ENCODE measurements at places on chromosomes 12 and 14.

- no peak for DNase-seq
Observed at GRCh38 chr12:17301544-17301943, 695.6 kb upstream of the LMO3 start.

GRCh38 chr14:101986953-101987352, 22.6 kb downstream of the DYNC1H1 start:
- DNase-seq = no peak

DNA sequence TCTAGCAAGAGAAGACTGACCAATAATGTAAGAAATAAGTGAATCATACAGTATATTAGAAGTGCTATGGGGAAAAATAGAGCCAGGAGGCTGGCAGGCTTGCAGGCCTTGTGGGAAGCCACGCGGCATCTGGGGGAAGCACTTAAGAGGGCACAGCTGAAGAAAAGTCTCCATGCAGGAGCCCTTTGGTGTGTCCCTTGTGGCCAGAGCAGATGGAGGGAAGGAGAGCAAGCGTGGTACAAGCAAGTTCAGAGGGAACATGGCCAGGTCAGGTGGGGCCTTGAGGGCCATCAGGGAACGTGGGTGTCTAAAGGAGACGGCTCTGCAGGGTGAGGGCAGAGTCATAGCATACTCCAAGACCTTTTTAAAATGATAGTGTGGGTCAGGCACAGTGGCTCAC, 51.7 kb downstream of the LRRC74A start:
- DNase-seq = no peak

DNA sequence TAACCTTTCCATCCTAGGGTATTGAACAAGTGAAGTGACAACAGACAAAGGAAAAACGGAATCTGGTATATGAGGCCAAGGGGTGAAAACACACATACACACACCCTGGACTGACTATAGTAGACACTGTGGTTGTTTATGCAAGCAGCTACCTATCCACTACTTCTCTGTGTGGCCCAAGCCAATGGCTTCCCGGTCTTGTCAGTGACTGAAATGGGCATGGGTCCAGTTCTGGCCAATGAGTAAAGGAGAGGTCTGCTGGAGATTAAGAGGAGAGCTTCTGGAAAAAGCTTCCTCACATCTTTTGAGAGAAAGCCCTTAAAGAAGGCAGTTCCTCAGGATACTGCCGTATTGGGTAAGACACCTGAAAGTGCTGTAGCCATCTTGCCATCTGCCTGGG, 19.3 kb downstream of the MBIP start:
- no peak for DNase-seq

DNA sequence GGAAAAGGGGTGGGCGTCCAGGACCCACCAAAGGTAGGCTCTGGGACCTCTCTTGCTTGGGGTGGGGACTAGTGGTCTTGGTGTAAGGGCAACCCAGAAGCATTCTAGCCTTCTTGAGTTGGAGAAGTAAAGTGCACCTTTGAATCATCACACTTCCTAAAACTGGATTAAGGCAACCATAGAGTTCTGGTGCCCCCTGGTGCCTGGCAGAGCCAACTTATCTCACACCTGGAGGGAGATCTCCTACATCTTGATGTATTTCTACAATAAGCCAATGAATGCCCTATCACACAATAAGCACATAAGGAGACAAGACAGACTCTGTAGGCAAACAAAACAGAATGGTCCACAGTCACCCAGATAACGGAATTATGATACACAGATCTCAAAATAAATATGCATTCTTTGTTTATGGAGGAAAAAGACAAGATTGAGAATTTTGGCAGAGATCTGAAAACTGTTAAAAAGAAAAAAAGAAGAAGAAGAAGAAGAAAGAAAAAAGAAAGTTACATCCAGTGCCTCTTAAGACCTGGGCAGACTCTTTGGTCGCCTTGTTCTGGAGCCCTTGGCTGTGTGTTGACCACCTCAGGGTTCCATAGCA, 95.9 kb upstream of the PPP2R5C start:
- DNase-seq = peak; percentile 63

- peak; percentile 37 for DNase-seq
Observed at GRCh38 chr12:59699421-59700152, 103.8 kb downstream of the SLC16A7 start.

- peak; percentile 29 for DNase-seq
Observed at GRCh38 chr12:131850856-131851559, 22.8 kb downstream of the MMP17 start.

DNA sequence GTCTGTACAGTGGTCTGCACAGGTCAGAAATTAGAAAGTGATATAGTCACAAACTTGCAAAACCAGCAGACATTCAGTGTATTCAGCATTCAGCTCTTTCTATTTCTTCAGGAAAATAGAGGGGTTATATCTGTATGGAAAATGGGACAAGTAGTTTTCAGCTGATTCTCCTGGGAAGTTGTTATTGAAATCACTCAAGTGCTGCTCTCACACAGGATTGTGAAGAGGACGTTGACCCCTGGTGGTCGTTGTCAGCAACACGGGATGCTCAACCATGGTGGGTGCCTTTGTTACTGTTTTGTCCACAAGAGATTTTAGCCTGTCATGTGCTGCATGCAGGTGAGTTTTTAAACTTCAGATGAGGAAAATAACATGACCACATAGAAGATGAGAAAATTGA, 981.8 kb downstream of the TMEM121 start:
- no peak for DNase-seq
